AG10803 (cell line): ENCODE measurements at places on chromosomes 13 and 19.

- DNase-seq = peak; percentile 16
These were observed 84.2 kb downstream of the TNFRSF19 start for GRCh38 chr13:23654111-23655110.

GRCh38 chr19:6955082-6955481 is 66.1 kb downstream of the MBD3L2B start:
- DNase-seq = no peak

DNA sequence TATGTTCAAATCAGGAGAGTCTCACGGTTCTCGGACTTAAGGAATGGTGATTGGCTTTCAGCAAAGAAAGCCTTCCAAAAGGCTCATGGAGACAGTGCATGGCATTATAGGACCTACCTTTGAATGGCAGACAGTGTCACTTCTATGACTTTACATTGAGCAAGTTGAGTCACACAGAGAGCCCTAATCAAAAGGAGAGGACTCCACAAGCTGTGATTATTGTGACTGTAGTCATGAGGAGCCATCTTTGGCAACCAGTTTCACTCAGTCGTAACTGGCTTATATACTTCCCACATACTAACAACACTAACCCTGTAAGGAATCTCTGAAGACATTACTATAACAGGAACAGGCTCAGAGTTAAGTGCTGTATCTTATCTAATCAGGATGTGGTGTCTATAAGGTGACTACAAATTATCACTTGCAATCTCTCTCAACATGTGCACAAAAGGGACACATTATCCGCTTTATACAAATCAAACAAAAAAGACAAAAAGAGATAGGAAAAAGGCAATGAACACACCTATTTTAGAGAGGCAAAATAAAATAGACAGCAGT is 6.1 kb downstream of the LGALS14 start:
- DNase-seq = no peak

DNA sequence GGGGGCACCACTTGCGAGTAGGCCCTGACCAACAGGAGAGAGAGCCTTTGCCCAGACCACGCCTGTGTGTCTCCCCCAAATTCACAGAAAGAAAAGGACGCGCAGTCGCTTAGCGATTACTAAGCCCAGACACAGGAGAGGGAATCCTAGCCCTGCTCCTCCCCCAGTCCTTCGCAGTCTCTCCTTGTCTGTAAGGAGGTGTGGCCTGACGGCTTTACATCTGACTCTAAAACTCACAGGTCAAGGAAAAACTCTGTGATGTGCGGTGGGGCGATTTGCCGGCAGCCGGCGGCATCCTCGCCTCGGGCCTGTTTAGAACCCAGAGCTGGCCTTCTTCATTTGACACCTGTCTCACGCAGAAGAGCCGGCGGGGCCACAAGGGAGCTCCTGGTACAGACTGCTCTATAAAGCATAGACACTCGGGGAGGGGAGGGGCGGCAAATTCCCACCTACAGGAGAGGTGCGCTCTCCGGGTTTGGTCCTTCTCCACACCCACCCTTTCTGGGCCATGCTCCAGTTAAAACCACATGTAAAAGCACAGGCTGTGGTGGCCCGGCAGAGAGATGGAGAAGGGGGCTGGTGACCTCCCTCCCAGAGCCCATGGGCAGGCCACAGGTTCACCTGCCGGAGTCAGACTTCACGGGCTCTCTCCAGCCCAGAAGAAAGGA is 17.8 kb downstream of the GPR12 start:
- DNase-seq = no peak

DNA sequence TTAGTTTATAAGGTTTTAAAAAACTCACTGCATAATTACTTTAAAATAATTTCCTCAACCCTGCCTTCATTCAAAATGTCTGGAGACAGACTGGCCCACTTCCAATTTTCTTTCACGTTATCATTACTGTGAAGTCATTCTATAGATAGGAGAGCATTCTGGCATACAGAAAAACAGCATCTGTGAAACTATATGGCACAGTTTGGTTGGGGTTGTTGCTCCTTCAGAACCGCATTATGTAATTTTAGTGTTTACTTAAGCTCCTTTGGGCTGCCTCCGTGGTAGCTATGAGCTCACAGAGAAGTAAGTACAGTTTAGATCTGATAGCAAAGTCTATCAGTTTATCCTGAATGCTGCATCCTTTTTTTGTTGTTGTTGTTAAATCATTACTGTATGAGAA is 104.3 kb downstream of the KCNRG start:
- no peak for DNase-seq

DNA sequence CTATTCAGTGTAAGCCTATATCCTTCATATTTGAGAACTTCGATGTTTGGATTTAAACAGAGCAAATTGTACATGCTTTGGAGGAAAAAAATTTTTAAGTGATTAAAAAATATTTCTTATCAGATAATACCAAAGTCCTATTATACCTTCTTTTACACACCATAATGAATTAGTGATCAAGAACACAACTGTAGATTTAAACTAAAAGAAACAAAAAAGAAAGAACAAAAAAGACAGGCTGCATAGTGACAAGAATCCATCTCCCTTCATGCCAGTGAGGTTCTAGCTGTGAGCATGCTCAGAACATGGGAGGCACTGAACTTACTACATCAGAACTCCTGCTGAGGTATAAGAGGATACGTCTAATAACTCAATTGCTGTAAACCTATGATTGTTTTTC is at the start of gene RXFP2:
Gene RXFP2, plus strand, starts transcription at position 301 of the 400 bp plus-strand sequence. Its CDS starts 87 bp downstream, at position 388.
- DNase-seq = no peak

DNA sequence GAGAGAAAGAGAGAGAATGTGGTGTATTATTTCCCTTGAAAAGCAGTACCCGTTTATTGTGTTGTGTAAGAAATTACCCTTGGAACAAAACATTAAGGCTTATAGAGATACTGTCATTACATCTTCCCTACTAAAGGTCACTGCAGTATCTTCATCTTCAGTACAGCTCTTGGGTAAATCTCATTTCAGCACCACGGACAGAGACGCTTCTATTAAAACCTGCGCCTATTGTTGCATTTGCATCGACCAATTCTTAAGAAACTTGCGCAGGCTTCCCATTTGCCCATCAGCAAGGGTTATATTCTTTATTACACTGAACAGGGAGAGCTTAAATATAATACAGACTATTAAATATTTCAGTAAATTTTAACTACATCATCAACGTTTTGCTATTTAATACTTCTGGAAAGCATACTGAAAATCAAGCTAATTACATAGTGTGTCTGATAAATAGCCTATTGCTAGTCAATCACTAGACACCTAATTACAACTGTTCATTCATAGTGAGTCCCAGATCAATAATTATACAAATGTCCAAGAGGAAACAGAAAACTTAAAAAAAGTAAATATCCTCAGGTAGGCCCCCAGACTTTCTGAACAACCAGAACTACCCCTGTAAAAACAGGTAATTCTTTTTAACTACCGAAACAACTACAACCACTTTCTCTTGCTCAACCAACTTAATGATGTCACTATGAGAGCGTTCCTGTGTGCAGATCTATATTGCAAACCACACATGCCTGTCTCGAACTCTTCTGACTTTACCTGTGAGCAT is 350.6 kb downstream of the LIG4 start:
- DNase-seq = peak; percentile 46

DNA sequence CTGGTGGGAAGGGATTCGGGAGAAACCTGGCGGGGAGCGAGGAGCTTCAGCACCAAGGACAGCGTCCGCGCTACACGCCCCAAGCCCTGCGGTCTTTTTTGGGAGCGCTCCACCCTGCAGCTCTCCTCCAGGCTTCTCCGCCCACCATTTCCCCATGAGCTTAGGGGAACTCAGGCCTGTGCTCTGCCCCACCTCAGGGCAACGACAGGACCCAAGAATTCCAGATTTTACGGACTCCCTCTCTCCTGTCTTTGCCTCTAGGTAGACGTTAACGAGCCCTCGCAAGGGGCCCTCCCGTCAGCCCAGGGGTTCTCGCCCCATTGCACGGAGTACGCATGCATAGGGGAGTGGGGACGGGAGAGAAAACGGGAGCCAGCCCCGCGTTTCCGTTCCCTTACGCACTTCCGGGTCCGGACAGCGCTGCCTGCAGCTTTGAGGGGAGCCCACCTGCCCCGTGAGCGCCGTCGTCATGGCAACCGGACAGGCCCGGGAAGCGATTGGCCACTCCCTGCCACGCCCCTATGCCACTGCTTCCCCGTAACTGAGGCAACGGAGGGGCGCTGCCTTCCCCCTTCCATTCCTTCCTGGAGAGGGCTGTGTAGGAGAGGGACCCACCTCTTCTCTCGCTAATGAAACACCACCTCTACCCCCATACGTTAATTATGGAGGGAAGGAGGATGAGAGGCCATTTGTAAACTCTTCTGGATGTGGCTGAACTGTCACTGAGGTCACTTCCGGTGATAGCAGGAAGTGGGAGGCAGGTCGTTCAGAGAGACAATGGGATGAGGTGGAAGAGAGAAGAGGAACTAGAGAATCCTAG is 20.8 kb downstream of the NOVA2 start:
- peak; percentile 43 for DNase-seq

- DNase-seq = no peak
These were observed 44.9 kb upstream of the ITM2B start for GRCh38 chr13:48188131-48188530.

GRCh38 chr13:40676007-40676406 is 9.6 kb upstream of the FOXO1 start:
- DNase-seq = no peak
